Stimulated activated CD8-positive, alpha-beta memory T cell treated with anti-CD3 and anti-CD28 coated beads, Interleukin-2, amount 100 ng/mL, for 1 hour (primary cell): ENCODE measurements at places on chromosomes 16 and 17.

GRCh38 chr16:58449768-58450167 lies 50.2 kb upstream of the NDRG4 start:
- no peak for DNase-seq

GRCh38 chr17:17701658-17702057 lies 20.4 kb downstream of the RAI1 start:
- no peak for DNase-seq

DNA sequence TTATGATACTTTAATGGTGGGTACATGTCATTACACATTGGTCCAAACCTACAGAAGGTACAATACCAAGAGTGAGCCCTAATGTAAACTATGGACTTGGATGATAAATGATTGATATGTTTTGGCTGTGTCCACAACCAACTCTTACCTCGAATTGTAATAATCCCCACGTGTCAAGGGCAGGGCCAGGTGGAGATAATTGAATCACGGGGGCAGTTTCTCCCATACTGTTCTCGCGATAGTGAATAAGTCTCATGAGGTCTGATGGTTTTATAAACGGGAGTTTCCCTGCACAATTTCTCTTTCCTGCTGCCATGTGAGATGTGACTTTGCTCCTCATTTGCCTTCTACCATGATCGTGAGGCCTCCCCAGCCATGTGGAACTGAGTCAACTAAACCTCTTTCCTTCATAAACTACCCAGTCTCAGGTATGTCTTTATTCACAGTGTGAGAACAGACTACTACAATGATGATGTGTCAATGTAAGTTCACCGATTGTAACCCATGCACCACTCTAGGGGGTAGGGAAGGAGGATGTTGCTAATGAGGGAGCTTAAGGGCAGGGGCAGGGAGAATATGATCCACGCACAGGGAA lies 7.0 kb upstream of the METTL22 start:
- DNase-seq, result no peak

GRCh38 chr17:83000738-83001137 lies 78.7 kb upstream of the METRNL start:
- no peak for DNase-seq

- DNase-seq, result no peak
These were observed at the start of gene RILP for GRCh38 chr17:1649844-1650501. Gene RILP, minus strand, starts transcription at chr17:1649866. Its CDS starts 62 bp downstream, at chr17:1649804.

GRCh38 chr17:78409191-78409928 lies 30.9 kb downstream of the PGS1 start:
- no peak for DNase-seq

GRCh38 chr17:82789051-82789592 lies 37.3 kb downstream of the TBCD start:
- no peak for DNase-seq

GRCh38 chr17:44522883-44523671 lies 19.9 kb upstream of the GPATCH8 start:
- DNase-seq, result peak; percentile 20

DNA sequence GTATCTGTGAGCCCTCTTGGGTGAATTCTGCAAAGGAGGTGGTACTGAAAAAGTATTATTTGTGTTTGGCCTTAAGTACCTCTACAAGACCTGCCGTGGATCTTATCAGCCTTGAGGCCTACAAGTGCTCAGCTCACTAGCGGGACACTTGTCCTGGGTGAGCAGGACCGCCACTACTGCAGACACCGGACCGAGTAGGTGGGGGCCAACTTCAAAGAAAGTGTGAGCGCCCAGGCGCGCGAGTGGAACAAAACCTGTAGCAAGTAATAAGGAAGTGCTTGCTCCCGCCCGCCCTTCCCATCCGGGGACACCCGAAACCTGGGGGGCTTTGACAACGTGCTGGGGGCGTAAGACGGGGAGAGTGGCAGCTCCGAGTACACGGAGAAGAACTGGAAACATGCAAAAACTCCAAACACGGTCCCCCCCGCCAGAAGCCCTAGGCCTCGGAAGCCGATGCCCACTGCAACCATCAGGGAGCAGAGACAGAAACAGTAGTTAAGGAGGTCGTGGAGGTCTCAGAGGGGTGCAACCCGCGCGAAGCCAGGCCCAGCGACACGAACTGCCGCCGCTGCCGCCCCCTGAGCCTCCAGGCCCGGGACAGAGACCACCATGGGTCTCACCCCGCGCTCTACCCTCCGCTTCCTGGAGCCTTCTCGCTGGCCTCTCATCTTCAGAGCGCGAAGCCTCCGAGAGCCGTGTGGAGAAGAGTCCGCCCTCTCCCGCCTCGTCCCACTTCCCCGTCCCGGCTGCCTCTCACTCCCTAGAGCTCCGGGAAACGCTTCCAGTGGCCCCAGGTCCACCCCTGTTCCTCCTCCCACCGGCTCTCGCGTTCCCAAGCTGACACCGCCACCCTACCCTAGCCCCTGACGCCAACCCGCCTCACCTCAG lies 537 bp downstream of the CNOT1 start:
- DNase-seq, result peak; percentile 28
